ENCODE measurements at places on chromosomes 4 and X.

GRCh38 chrX:47458528-47458927 is 24.5 kb downstream of the ZNF41 start:
- DNase-seq = no peak

- DNase-seq = no peak
Measured at GRCh38 chr4:104449537-104449936, 45.2 kb downstream of the CXXC4 start.

DNA sequence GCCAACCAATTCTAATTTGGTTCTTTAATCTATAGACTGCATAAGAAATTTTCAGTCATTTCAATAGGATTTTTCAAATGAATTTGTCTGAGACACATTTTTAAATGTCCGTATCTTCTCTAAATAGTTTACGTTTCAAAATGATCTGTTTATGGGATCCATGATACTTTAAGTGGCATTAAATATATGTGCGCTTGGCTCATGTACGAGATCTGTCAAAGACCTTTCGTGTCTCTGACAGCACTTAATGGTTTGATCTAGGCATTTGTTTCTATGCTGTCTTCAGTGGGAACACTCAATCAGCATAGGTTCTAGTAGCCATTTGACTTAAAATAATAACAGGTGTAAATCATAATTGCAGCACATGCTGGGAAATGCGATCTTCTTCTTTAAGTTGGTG is 731.0 kb downstream of the CENPC start:
- DNase-seq = no peak

- DNase-seq = no peak
Measured at GRCh38 chr4:185786422-185786821, 25.6 kb downstream of the SORBS2 start.

DNA sequence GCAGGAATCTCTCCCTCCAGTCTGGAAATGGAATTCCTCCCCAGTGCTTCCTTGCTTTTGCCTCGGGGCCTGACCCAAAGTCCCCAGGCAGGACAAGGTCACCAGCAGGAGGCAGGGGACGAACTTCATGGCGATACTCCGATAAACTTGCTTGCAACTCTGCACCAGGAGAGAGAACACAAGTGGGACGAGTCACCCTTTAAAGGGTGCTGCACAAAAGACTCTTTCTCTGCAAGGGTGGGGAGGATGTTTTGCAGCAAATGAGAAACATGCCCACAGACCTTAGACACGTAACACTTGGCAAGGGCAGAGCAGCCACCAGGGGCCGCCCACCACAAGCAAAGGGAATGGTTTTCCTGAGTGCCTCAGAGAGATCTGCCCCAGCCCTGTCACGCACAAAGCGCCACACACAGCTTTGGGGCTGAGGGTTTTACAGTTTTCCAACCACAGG is at the start of gene FGFBP2:
Gene FGFBP2, minus strand, starts transcription at position 175 of the 451 bp plus-strand sequence. Its CDS starts 46 bp downstream, at position 129.
- no peak for DNase-seq

DNA sequence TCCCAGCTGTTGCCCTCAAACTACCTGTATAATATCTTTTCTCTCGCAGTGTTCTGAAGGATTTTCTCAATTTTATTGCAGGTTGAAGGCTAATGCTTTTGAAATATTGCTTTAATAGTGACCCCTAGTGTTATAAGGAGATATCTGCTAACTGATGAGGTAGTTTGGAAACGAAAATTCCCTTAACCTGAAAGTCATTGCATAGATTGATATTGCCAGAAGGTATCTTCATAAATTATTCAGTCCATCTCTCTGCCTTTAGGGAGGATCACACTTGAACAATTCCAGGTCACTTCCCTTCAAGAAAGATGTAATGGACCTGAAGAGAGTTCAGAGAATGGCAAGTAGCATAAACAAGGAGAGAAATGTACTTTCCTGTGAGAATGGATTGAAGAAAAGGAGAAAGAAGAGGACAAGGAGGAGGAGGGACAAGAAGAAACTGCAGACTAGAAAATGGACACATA is 44.1 kb downstream of the TIGD4 start:
- DNase-seq = no peak

GRCh38 chrX:24658421-24658820 is 11.3 kb upstream of the PCYT1B start:
- DNase-seq = no peak

DNA sequence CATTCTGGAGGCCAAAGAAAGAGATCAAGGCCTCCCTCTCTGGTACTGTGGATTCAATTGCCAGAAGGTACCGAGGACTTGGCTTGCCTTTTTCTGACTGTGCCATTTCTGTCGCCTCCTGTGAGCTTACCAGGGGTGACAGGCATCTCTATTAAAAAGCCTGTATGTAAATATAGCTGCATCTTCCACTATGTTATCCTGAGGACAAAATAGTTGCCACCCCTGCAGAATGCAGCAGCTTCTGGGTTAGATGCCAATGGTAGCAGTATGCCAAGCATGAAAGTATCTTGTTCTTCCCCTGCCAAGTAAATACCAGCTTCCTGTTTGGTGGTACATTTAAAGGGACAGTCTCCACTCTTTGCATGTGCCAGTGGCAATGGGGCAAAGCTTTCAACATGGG is 10.7 kb downstream of the TRPC5OS start:
- DNase-seq = no peak

- no peak for DNase-seq
Measured at GRCh38 chr4:158209825-158210807, at the start of gene TMEM144. Gene TMEM144, plus strand, starts transcription at chr4:158210486. Its CDS starts 2,182 bp downstream, at chr4:158212668.

GRCh38 chr4:116539744-116540143 is 545.6 kb downstream of the TRAM1L1 start:
- no peak for DNase-seq

DNA sequence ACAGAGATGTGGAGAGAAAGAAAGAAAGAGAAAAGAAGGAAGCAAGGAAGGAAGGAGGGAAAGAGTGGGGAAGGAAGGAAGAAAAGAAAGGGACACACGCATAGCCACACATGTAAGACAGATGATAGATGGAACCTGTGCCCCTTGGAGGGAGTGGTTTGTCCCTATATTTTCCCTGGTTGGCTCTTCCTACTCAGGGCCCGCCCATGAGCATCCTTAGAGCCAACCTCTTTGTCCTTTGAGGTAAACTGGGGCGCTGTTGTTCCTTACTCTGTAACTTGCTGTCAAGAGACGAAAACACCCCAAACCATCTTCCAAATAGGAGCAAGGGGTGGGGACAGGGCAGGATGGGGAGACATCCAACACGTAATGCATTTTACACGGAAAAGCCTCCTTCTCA is 220.9 kb downstream of the MAML3 start:
- DNase-seq = no peak

DNA sequence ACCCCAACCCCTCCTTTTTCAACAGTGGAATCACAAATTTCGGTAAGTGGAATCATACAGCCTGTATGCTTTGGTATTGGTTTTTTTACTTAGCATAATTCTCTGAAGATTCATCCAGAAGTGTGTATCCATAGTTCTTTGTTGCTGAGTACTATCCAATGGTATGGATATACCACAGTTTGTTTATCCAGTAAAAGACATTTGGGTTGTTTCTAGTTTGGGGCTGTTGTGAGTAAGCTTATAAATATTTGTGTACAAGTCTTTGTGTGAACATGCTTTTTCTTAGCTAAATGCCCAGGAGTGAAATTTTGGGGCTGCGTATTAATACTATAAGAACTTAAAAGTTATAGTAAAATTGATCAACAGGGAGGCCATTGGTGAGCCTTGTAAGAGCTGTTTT is 57.5 kb upstream of the GC start:
- no peak for DNase-seq

DNA sequence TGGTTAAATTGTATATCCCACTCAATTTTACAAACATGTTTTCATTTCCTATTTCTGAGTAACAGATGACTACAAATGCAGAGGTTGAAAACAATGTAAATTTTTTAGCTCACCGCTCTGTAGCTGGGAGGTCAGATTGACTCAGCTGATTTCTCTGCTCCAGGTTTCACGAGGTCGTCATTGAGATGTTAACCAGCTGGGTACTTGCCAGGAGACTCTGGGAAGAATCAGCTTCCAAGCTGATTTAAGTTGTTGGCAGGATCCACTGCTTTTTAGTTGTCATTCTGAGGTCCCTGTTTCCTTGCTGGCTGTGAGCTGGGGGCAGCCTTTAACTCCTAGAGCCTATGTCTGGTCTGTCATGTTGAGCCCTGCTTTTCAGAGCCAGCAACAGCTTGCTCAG is 864.3 kb upstream of the AGA start:
- no peak for DNase-seq

- no peak for DNase-seq
Measured at GRCh38 chr4:26126143-26126718, 194.6 kb upstream of the RBPJ start.

- DNase-seq = no peak
Measured at GRCh38 chrX:95435198-95435597, 1249.4 kb upstream of the DIAPH2 start.

- DNase-seq = no peak
Measured at GRCh38 chr4:723751-724530, 18.3 kb downstream of the PCGF3 start.

DNA sequence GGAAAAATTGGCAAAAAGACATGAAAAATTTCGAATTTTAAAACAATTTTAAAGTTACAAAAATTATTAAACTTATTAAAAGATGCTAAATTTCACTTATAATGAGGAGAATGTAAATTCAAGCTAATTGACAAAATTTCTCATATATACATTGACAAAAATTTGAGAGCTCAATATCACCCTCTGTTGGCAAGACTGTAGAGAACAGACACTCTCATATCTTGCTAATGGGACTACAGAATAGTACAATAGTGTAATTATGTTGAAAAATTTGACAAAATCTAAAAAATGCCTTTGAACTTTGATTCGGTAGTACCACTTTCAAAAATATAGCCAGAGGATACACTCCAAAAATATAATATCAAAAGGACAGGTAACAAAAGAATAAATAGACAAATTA is 29.8 kb downstream of the DCAF8L2 start:
- no peak for DNase-seq

- no peak for DNase-seq
Measured at GRCh38 chr4:184286358-184286757, 68.7 kb upstream of the ENPP6 start.

DNA sequence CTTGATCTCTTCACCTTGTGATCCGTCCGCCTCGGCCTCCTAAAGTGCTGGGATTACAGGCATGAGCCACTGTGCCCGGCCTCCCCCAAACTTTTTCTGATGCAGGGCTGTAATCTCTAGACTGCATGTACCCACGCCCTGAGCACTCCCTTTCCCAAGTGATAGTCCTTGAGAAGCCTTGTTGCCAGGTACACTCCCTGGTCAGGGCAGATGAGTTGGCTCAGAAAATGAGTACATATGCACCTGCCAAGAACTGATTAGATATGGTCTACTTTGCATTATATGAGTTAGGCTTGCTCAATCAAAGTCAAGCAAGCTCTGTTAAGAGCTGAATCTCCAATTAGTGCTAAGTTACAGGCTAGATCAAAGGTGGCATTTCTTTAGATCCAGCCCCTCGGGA is 20.3 kb downstream of the APOO start:
- DNase-seq = no peak

DNA sequence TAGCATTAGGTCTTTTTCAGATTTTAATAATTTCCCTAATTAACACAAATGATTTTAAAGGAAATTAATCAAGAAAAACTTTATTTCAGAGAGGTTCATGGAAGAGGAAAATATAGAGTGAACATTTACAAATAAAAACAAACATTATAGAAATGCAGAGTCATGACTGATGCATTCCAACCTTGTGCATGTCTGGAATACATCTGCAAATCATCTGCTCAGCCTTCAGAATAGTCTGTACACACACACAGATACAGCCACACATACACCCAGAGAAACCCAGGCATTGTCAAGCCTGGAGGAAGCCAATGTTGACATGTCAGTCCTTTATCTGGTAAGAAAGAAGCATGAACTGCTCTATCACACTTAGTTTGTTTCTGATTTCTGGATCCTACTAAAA is 61.3 kb upstream of the NFKB1 start:
- no peak for DNase-seq

GRCh38 chr4:82421796-82422560 is 8.3 kb downstream of the HNRNPDL start:
- DNase-seq = no peak

- no peak for DNase-seq
Measured at GRCh38 chr4:16809943-16810342, 88.5 kb downstream of the LDB2 start.

- DNase-seq = no peak
Measured at GRCh38 chr4:105014234-105014633, 132.4 kb upstream of the TET2 start.

DNA sequence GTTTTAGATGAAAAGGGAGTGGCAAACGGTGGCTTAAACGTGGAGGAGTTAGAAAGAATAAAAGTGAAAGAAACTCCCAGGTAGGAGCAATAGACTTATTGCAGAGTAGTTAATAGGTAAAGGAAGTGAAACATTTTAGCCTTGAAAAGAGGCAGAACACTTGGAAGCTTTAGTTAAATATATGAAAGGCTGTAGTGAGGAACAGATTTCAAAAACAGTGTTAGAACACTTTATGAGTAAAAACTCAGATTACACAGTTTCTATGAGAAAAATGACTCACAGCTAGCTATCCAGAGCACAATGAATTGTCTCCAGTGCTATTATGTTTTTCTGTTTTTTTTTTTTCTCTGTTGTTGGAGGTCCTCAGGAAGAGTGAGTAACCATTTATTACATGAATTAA is 45.8 kb downstream of the TACR3 start:
- no peak for DNase-seq

DNA sequence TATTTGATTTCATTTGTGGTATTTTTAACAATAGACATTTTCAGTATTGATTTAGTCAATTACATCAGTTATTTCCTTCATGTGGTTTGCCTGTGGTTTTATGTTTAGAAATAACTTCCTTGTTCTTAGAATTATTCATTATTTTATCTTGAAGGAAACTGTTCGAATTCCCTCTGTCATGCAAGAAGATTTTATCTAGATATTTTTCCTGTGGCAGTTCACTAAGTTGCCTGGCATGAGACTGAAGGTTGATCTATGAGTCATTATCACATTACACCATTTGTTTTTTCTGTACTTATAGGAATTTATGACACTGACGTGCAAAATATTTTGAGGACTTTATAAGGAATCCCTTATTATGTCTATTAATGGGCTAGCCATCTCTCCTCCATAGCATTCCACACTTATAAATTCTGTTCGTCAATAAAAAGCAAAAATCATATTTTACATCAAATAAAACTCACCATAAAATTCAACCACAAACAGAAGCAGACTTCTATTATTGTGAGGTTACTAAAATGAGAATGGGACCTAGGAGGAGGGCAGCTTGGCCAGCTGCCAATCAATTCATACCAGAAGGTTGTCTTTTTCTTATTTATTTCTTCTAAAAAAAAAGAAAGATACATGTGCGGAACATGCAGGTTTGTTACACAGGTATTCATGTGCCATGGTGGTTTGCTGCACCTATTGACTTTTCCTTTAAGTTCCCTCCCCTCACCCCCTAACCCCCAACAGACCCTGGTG is 179.0 kb downstream of the KCNIP4 start:
- DNase-seq = no peak

DNA sequence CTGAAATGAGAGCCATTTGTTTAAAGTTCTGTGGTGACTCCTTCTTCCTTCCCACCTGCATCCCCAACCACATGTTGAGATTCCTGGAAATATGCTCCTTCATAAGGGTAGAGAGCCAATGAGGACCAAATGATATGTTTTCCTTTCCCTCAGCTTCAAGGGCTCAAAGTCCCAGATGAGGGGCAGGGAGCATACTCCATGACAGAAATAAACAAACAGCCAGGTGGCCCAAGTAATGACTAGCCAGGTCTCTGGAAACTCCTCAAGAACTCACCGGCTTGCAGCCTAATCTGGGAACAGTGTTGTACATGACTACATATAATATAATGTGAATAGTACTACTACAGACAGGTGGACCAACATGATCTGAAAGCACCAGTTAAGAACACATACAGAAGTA is 392.3 kb downstream of the PACRGL start:
- DNase-seq = no peak

GRCh38 chr4:137892134-137892533 is 350.0 kb downstream of the SLC7A11 start:
- no peak for DNase-seq

- DNase-seq = no peak
Measured at GRCh38 chr4:35644591-35644990, 599.7 kb downstream of the ARAP2 start.
